ENCODE measurements at places on chromosomes 5 and 9.
A peak's percentile ranks its signal among the peaks of the same experiment; 100 is the strongest.

- peak; percentile 89 for DNase-seq
Observed at GRCh38 chr9:18909140-18910018, 123.6 kb downstream of the SAXO1 start.

- DNase-seq, result no peak
Observed at GRCh38 chr5:179322071-179323025, 22.9 kb downstream of the ADAMTS2 start.

GRCh38 chr5:131635684-131636572 lies 899 bp upstream of the RAPGEF6 start:
- DNase-seq, result no peak

GRCh38 chr9:127014216-127014909 lies 99.8 kb downstream of the RALGPS1 start:
- DNase-seq, result no peak

- DNase-seq, result no peak
Observed at GRCh38 chr9:134627417-134628353, 13.9 kb upstream of the COL5A1 start.

DNA sequence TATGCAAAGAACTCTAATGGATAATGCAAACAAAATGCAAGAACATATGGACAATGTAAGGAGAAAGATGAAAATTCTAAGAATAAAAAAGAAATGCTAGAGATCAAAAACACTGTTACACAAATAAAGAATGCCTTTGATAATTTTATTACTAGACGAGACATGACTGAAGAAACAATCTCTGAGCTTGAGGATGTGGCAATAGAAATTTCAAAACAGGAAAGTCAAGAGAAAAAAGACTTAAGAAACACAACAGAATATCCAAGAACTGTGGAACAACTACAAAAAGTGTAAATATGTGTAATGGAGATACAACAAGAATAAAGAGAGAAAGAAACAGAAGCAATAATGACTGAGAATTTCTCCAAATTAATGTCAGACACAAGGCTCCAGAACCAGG lies 140.5 kb upstream of the ACOT12 start:
- no peak for DNase-seq

DNA sequence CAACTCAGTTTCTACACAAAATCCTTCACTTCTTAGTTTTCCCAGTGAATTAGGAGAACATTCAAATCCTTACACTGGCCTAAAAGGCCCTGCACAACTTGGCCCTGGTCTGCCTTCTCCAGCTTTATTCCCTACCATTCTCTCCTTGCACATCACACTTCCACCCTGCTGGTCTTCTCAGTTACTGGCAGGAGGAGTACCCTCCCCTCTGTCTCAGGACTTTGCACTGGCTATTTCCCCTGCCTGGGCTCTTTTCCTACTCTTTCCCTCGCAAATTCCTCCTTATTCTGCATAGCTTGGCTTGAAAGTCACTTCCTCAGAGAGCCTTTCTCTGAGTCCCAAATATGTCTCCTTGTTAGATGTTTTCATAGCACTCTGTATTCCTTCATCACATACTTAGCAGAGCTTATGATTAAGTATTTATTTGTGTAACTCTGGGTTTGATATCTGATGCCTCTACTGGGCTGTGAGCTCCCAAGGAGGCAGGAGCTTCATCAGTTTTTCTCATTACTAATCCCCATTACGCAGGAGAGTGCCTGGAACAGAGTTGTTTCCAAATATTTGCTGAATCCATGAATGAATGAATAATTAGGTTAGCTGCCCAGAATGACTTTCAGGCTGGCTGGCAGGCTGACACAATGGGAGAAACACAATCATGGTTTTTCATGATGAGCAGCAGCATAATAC lies 159.8 kb upstream of the KLF9 start:
- DNase-seq, result peak; percentile 93

DNA sequence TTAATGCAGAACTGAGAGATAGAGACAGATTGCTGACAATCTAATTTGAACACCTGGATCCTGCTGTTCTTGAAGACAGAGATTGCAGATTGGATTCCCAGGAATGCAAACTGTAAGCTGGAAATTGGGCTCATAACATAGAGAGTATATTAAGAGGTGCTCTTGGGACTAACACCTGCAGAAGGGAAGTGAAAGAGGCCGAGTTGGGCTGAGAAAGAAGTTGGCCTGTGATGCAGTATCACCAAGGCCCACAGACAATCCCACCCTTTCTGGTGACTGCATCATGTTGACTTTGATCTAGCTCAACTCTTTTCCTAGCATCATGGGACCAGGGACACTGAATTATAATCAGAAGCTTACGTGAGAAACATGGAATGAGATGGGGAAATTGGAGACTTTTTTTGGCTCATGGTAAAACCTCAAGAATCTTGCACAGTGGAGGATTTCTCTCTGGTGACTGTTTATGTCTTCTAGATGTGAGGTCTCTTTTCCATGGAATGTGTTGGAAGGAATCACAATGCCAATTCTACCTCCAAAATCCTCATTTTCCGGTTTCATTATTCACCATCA lies 36.5 kb upstream of the NUDT12 start:
- no peak for DNase-seq

- no peak for DNase-seq
Observed at GRCh38 chr9:22241024-22241423, 205.6 kb upstream of the DMRTA1 start.

- no peak for DNase-seq
Observed at GRCh38 chr5:132641241-132641723, 16.7 kb upstream of the IL13 start.

GRCh38 chr5:164224772-164225171 lies 719.4 kb downstream of the MAT2B start:
- no peak for DNase-seq

Measured in esophagus muscularis mucosa (tissue), 4 donors.